ENCODE measurements at places on chromosomes 4 and X.

DNA sequence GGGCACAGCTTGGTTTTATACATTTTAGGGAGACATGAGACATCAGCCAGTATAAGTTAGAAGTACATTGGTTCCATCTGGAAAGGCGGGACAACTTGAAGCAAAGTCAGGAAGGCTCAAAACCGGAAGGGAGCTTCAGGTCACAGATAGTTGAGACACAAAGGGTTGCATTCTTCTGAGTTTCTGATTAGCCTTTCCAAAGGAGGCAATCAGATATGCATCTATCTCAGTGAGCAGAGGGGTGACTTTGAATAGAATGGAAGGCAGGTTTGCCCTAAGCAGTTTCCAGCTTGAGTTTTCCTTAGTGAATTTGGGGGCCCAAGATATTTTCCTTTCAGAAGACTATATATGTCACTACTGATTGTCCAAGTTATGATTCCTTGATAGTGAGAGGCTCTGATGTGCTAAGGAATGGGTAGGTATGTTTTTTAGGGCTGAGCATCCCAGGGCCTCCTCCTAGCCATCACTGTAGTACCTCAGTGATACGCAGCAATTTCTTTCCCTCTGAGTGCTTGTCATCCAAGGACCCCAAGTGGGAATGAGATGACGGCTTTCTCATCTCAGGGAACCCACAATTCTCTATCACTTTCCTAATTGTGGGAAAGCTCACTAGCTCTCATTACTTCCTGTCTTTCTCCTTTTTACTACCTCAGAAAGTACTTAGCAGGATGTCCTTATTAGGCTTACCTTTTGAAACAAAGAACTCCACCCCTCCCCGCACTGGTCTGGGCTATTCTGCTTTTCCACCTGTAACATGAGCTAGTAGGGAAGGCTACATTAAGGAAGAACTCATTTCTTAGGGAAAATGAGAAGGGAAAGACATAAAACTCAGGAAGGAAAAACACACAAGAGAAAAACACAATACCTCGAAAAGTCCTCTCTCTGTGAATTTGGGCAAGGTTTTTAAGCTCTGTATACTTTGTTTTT, 632.7 kb downstream of the RAPGEF2 start:
- DNase-seq, result no peak

DNA sequence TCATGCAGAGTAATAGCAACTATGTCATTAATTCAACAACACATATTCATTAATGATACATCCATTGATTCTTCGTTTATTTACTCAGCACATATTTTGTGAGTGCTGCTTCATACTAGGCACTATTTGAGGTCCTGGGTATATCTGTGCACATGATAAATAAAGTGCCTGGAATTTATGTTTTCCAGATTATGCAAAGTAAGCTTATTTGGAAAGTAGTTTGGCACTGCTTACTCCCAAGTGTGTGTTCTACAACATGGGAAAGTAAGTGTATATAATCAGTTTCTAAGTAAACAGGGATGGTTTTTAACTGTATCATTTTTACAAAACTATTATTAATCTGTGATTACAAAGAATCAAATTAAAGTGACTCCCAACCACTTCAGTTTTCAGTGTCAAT, 16.8 kb upstream of the EPGN start:
- no peak for DNase-seq

- no peak for DNase-seq
Measured at GRCh38 chr4:37685161-37685822, 884 bp downstream of the RELL1 start.

- DNase-seq, result no peak
Measured at GRCh38 chr4:169955521-169955920, 70.7 kb downstream of the MFAP3L start.

GRCh38 chr4:112075129-112075753, 70.0 kb upstream of the FAM241A start:
- DNase-seq, result no peak

DNA sequence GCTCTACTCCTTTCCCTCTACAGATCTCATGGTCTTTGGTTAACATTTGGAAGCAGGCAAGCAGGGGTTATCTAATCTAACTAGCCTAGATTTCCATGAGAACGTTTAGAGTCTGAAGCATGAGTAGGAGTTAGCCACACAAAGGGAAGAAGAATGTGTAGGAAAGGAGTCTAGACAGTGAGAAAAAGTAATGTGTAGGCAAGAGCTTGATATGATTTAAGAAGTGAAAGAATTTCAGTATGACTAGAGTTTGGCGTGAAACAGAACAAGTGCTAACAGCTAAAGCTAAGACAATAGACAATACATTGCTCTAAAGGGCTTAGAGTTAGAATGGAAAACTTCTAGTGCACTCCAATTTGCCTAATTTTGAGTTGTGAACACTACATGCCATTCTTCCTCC, 10.8 kb downstream of the CXCL8 start:
- no peak for DNase-seq

DNA sequence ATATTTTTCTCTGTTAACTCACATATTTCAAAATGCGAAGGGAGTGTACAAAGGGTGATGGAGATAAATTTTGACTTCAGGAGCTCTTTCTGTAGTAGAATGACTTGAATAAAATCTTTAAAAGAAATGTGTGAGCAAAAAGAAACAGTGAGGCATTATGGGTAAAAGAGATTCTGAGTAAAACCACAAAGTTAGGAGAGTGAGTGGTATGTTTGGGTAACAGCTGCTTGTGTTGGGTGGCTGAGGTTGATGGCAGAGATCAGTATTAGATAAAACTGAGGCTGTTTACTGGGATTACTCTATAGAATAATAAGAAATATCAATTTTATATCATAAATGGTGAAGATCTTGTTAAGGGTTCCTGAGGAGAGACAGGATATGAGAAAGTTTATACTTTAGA, 434.2 kb upstream of the AMOT start:
- DNase-seq, result no peak

GRCh38 chr4:51865717-51866116, 22.8 kb downstream of the DCUN1D4 start:
- no peak for DNase-seq

- DNase-seq, result no peak
Measured at GRCh38 chr4:126479709-126480108, 1153.0 kb upstream of the INTU start.

GRCh38 chr4:2948895-2949781, 14.1 kb downstream of the NOP14 start:
- DNase-seq, result no peak

DNA sequence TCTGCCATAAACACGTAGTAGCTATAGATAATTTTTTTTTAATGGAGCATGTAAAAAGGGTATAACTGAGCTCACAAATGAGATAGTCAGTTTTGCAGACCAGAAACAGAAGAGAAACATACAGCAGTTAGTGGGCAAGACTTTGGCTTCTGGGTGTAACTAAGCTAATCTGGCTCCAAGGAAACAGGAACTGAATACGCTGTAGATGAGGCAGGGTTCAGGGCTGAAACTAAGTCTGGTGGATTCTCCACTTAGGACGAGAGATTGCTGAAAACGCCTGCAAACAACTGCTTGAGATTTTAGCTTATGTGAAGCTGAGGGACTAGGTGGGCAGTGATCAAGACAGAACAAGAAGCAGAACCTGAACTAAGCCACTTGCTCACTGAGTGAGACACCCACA, 91.7 kb downstream of the SMIM20 start:
- DNase-seq, result no peak

- peak; percentile 49 for DNase-seq
Measured at GRCh38 chrX:76555816-76556215, 128.3 kb downstream of the MAGEE1 start.

DNA sequence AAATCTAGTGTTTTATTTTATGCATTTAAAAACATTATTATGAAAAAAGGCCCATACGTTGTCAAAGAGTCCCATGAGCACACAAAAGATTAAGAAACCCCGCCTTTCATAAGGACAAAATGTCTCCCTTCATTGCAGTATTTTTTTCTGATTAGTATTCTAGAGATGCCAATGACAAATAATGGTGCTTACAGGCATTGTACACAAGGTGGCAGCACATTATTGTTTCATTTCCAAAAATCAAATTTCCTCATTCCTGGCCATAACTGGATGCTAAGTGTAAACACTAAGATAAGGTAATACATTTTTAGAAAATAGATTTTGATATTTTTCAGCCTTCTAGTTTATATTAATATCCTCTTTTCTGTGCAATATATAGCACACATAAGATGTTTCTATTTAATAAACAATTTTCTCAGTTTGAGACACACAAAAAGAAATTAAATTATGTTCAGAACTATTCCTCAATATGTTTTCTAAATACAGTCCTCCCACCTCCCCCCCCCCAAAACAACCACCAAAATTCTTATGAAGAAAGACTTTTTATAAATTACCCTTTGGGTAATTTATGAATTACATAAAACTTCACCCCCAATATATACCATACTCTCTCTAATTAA, 47.7 kb downstream of the TIGD2 start:
- DNase-seq, result no peak

- DNase-seq, result no peak
Measured at GRCh38 chrX:117522725-117523700, 593.6 kb downstream of the KLHL13 start.

GRCh38 chr4:20196476-20196875, 55.2 kb upstream of the SLIT2 start:
- DNase-seq, result no peak

DNA sequence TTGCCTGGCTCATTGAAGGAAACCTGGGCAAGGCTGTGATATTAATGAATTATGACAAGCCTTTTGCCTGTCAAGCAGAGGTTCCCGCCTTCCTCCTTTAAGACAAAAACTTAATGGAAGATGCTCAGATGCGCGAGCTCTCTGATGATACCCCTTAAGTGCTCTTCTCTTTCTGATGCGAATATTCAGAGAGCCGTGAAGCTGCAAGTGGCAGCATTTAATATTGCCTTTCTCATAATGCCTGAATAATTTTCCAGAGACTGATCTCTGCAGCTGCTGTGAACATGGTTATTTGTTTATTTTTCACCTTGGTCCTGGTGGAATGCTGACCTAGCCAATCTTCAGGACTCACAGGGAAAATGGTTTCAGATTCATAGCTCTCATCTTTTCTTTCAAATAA, 251.8 kb downstream of the TENM3 start:
- DNase-seq, result no peak

DNA sequence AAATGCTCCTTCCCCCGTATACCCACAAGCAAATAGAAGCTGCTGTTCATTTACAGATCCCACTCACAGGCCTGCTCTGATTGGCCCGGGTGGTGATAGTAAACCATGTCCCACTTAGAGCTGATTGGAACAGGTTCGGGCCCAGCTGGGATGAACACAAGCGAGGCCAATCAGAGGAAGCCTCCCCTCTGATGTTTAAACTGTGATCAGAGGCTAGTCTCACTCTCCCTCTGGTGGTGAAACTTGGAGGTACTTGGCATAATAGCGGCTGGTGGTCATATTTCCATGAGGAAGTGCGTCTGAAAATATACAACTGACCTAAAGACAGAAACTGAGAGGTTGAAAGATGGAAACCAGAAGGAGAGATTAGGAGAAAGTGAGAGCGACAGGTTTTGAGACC, 51.5 kb upstream of the TRPC3 start:
- DNase-seq, result no peak

DNA sequence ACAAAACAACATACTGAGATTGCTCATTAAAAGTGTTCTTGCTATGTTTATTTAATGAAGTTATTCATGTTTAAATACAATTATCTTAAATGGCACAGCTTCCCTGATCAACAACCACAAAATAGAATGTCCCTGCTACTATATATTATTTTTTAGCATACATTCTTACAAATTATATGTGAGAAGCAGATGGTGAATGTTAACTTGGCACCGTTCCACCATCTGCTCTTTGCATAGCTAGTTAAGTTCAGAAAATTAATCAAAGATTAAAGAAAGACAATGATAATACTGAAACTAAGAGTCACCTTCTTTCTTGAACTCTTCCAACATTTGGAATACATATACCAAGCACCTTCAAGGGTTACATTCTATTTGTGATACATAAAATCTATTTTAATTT, 94.2 kb downstream of the PPP3CA start:
- DNase-seq, result no peak

DNA sequence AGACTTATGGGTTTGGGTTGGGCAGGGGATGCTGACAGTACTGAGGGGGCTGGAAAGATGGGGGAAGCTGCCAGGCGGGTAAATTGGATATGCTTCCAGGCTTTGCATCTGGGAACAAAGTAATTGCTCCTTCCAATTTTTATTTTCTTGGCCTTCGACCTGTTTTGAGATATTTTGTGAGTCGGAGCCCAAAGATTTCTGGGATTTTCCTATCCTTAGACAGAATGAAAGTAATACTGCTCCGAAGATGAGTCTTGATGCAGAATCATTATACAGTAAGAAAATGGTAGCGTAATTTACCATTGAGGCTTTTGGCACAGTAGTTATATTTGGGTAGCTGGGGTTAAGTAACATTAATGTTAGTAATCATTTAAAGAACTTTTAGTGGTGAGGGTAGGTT, 1.4 kb downstream of the SMARCA5 start:
- no peak for DNase-seq

DNA sequence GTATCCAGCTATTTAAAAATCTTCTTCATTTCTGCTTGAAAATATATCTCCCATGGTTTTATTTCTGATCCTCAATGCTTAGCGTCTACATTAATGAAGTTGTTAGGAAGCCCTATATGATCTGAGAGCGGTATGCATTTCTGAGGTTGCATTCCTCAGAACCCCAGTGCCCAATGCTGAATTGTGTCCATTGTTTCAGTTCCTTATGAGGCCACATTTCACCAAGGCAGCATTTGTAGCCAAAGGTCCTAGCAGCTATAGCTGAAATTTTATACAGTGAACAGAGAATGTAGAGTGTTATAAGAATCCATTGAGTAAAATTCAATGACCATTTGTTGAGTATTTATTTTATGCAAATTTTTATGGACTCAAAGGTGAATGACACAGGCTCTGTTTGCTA, 209.5 kb downstream of the PCDH7 start:
- DNase-seq, result no peak

DNA sequence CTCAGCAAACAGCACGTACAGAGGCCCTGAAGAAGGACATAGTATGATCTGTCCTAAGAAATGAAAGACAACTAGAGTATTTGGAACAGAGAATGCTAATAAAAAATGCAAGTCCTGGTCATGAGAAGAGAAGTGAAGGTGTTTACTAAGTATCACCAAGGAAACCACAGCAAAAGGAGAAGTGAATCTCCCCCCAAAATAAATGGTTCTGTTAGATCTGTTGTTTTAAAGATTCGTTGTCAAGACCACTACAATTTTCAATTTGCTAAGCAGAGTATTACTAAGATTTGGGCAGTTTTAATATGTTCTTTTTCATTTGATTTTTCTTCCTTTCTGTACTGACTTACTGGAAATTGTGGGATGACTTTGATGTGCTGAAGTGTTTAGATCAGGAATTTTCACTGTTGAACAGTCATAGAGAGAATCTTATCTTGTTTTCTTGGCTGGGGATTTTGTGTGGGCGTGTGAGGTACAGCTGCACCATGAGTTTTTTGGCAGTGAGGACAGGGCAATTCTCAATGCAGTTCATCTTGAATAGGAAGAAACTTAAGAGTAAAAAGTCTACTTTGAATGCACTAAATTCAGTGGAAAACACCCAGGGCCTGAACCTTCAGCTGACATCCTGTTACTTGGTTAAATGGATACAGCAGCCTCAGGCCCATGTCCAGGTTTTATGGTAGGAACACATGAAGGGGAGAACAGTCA, 132.2 kb downstream of the STIM2 start:
- no peak for DNase-seq

GRCh38 chr4:43251841-43252240, 359.3 kb downstream of the GRXCR1 start:
- no peak for DNase-seq

- DNase-seq, result no peak
Measured at GRCh38 chr4:32488690-32489089, 1768.5 kb downstream of the PCDH7 start.
